ENCODE measurements at places on chromosomes 13 and 19.

DNA sequence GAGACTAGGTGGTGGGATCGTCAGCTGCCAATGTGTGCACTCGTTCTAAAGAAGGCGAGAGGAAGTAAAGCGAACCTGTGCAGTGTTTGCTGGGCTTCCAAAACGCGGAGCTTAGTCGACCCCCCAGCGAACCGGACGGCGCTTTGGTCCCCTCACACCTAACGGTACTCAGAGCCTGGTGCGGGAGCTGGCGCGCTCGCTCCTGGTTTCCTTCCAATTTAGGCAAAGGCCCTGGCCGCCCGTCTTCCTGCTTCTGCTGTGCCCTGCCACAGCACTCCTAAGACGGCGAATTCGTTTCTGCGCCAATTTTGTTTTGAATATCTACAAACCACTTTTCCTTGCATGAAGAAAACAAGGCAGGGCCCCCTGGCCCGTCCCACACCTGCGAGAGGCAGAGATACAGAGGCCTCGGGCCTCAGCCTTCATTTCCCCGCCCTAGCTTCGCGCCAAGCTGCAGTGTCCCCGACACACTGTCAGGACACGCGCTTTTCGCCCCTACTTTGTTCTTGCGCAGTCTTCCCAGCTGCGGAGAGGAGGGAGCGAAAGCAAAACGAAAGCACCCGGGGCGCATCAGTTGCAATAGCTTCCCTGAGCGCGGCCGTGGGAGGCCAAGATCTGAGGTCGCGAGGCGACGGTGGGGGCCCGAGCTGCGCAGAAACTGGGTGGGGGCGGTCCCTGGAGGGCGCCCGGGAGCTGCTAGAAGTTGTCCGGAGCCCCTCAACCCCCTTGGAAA is 111.9 kb downstream of the KCNRG start:
- peak; percentile 40 for DNase-seq

GRCh38 chr13:80359778-80360452 is 19.0 kb upstream of the SPRY2 start:
- DNase-seq, result no peak

DNA sequence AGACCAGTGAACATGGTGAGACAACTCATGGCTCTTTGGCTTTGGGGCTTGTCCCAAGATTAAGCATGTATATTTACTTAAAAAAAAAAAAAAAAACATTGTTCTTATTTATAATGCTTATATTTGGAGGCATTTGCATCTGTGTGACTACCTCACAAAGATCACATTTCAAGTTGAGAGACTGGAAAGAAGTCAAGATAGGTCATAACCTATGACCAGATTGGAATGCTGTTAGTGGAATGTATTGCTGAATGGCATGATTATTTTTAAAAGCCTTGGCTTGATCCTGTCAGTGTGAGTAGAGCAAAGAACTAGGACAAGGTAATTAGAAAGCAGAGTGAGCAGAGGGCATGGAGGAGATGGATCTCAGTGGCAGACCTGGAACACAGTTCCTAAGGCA is 214.6 kb downstream of the OXGR1 start:
- DNase-seq, result no peak

- no peak for DNase-seq
These were observed 9.3 kb downstream of the HOOK2 start for GRCh38 chr19:12766051-12766521.

GRCh38 chr13:103087275-103087674 is 21.1 kb upstream of the SLC10A2 start:
- no peak for DNase-seq

- DNase-seq, result no peak
These were observed 28.0 kb downstream of the SIAH3 start for GRCh38 chr13:45823583-45823982.

GRCh38 chr19:41205995-41206394 is 13.0 kb downstream of the CYP2S1 start:
- no peak for DNase-seq

- DNase-seq, result no peak
These were observed 1.4 kb downstream of the BST2 start for GRCh38 chr19:17404015-17404414.
